ENCODE measurements at places on chromosomes 13 and 19.

DNA sequence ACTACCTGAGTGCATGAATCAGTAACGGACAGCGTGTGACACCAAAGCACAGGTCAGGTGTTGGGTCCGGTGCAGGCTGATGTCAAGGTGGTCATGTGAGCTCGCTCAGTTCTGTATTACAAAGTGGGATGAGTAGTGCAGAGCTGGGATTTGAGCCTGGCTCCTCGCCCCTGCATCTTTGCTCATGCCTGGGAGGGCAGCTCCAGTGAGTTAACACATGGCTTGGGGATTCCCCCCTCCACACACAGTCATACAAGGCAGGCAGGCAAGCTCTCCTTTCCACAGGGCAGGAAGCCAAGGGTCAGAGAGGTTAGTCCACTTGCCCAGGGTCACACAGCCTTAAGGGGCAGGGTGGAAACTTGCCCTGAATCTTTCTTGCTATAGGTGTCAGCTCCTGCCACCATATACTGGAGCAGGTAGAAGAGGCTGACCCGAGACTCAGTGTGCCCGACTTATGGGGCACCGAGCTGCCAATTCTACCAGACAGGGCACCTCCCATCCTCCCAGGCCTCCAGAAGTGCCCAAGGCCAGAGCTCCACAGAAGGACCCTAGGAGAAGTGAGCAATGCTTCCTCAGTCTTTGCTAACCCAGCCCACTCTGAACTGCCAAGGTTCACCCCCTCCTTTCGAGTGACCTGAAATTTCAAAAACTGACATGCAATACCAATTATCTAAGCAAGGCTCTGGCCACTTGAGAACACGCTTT lies 35.4 kb downstream of the ZNF787 start:
- DNase-seq: no peak

DNA sequence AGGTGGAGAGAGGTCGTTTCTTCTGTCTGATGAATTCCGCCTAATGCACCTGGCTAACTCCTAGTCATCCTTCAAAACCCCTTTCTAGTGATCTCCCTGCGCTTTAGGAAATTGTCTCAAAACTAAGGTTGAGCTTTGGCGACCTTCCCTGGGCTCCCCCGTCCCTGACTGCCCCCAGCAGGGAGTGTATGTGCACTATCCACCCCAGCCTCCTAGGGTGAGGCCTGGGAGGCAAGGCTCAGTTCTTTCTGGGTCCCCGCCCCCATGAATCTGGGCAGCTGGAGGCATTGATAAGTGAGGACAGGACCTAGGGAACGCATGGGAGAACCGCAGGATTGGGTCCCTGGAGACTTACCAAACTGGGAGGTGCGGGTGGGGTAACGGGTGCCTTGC lies 378 bp downstream of the TLE6 start:
- no peak for DNase-seq

DNA sequence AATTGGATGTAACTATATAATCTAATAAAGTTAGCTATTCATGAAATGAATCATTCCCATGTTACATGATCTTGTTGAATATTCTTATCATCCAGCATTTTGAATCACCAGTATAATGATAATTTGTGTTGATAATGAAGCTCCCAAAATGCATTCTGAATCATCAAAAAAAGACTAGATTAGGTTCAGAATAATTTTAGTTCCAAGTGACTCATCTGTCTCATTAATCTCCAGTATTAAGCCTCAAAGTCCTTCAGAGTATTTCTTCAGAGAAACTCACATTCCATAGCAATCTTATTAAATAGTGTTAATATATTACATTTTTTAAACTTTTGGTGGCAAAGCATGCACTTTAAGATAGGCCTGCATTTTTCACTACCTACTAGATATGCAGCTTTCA lies 207.5 kb downstream of the SLITRK5 start:
- DNase-seq: no peak

- DNase-seq: no peak
Observed at GRCh38 chr19:40445780-40446262, 1.7 kb upstream of the SERTAD3 start.

DNA sequence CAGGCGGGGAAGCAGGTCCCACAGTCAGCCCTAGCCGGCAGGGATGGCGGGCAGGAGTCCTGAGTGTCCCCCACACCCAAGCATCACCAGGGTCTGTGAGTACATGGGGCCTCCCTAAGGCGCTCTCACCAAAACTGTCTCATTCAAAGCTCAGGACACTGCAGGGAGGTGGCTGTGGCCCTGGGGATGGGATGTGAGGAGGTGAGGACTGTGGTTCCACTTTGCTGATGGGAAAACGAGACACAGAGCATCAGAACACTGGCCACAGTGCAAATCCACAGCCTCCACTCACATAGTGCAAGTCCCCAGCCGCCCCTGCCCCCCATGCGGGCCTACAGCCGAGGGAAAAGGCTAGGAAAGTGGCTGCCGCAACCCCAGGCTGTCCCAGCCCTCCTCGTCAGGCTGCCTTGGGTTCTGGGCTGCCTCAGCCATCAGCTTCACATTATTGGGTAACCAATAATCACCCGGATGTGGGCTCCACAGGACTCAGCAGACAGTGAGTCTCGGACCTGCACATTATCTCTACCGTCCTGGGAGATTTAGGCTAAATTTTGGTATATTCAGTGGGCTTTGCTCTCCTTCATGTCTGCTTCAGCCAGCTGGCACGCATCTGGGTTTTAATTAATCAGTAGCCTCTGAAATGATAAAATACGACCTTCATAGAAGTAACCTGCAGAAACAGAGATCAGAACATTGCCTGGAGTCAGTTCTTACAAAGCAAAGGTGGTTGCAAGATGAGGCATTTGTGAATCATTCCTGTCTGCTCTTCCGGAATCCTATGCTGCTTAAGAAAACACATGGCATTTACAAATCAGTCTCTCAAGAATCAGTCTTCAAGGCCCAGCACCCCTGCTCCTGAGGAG lies 77.0 kb downstream of the SOX1 start:
- DNase-seq: no peak

DNA sequence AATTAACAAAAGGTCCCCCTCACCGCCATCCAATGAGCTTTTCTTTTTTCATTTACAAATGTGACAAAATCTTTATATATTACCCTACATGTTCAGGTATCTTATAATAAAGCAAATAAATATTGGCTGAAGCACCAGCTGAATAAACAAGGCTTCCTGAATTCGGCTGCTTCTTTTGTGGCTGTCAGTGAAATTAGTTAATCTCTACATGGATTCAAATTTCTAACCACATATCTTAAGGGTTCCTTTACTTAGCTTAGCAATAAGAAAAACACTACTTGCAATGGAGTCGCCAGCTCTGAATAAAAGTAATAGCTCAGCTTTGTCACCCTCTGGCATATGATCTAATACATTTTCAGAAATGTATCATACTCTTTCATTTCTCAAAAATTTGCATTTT lies 104.3 kb downstream of the CCNA1 start:
- peak; percentile 75 for DNase-seq

All from NCI-H1417 (cell line).